NCI-H82 (cell line): ENCODE measurements at places on chromosomes 2 and 18.
A peak's percentile ranks its signal among the peaks of the same experiment; 100 is the strongest.

- DNase-seq = no peak
Measured at GRCh38 chr2:8594731-8595427, 87.0 kb upstream of the ID2 start.

DNA sequence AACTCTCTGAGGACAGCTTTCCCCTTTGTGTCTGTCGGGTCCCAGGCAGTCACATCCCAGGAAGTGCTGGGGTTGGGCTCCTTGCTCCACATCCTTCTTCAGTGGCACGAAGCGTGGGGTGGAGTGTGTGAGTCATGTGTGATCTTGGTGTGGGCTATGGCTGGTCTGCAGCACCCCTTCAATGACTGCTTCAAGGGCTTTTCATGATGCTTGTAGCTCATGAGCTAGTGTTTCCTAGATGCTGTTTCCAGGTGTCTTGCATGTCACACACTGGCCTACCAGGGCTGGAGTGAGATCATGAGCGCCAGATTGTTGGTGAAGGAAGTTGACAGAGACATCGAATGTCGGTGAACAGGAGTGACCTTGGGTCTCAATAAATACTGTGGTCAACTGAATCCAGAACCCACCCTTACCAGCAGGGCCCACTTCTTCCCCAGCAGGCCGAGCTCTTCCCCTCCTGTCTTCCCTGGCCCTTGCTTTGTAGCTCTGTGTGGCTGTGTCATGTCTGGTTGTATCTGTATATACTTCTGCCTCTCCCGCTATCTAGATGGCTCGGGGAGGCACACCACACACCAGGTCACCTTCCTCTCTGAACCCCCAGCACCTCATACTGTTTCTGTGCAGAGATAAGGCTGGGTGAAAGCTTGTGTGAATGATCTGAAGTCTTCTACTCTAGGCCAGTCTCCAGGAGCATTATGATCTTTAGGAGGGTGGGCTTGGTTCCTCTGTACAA, 3.8 kb downstream of the C2orf92 start:
- no peak for DNase-seq

DNA sequence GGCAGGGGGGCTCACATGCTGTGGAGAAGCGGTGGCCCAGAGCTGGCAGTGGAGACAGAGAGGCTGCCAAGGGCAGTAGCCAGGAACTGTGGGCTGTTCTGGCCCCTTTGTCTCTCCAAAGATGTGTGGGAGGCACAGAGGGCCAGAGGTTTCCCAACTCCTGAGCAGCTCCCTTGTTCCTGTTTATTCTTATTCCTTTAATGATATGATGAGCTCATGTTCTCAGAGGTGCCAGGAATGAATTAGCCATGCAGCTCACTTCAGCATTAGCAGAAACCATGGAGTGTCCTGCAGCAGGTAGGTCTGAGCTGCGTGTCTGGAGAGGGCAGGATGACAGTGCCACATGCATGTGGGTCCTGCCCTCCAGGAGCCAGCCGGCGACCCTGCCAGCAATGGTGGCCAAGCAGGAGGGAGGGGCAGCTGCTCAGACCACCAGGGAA, 77.9 kb upstream of the FZD7 start:
- DNase-seq = no peak

GRCh38 chr18:50201476-50202018, 6.6 kb upstream of the MYO5B start:
- no peak for DNase-seq

GRCh38 chr2:138280999-138281695, 220.4 kb upstream of the SPOPL start:
- no peak for DNase-seq

DNA sequence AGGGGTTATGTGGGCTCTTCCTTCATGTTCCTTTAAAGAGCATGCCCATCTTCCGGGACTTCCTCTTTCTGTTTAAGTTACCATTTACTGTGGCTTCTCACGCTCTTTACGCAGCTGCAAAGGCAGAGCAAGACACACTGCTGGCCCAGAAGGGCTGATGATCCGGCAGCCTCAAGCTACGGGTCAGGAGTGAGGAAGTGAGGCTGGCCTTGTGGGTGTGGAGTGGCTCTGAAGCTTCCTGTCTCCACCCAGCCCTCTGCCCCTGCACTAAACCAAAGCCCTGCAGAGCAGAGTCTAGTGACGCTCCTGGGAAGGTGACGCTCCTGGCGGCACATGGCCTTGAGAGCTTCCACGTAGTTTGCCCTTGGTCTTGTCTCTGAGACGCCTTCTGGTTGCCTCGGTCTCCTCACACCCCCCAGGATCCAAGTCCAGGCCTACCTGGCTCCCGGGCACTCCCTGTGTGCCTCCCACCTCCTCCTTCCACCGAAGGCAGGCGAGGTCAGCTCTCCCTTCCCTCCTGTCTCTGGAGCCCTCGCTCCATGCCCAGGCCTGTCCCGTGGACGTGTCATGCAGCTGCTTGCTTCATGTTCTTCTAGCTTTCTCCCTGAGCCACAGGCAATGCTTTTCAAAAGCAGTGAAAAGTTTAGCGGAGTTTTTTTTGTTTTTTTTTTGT, 50.3 kb downstream of the ARL4C start:
- DNase-seq = no peak

- no peak for DNase-seq
Measured at GRCh38 chr2:75088791-75089190, 110.5 kb downstream of the TACR1 start.

- peak; percentile 42 for DNase-seq
Measured at GRCh38 chr2:54773838-54774237, 50.4 kb downstream of the EML6 start.

DNA sequence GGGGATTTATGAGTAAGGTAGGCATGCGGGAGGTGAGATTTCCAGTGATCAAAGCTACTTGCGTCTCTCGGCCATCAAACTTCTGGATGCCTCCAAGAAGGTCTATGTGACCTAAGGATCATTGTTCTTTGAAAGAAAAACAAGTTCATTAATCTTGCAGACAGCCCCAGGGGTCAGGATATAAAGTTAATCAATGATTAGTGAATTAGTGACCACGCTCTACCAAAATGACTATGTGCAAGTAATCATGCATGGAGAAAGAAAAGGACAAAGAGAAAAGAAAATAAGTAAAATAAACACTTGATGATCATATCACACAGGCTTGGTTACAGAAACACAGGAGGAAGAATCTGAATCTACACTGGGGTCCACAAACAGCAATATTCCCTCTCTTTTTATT, 42.5 kb upstream of the BCL11A start:
- DNase-seq = no peak

DNA sequence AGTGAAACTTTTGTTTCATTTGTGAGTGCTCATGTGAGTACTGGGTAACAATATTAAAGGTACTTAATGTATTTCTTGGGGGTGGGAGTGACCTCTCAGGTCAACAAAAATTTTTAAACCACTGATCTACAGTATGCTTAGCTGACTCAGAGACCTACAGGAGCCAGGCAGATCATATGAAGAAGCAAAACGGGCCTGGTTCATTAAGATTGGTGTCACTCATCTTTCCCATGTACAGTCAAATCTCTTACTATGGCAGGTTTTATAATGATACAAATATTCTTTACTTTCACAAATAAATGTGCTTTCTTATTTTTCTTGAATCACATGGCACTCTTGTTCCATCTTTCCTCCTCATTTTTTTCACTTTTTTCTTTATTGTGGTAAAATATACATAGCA, 7.7 kb upstream of the TMSB10 start:
- no peak for DNase-seq

DNA sequence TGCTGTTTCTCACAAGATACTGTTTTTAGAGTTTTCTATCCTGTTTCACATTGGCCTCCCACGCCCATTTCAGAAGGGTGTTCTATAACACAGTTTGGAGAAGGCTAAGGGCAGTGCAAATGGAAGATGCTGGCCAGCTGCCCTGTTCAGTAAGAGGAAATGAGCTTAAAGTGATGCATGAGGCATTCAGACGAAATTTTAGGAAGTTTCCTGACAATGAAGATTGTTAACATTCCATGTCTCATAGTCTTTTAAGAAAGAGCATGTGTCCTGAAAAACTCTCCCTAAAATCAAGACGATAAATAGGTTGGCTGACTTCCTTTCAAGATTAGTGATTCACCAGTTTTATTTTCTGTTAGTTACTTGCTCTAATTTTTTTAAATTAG, 484.2 kb upstream of the NRP2 start:
- DNase-seq = no peak

DNA sequence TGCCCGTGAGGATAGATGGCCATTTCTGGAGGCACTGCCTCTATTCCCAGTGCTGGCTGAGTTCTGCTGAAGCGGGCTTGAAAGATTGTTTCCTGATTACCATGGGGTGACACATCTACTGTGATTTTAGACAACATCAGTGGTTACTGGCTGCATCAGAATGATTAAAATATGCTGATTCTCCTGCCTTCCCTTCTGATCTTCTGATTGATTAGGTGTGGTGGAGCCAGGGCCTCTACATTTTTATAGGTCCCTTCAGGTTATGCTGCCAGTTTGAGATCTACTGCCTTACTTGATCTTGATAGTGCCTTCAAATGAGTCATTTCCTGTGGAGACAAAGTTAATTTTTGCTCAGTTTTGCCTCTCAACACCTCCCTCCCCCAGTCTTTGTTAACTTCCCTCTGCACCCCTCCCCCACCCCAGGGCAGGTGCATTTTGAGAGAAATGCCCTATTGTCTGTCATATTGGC, 31.6 kb upstream of the SNORC start:
- DNase-seq = no peak

DNA sequence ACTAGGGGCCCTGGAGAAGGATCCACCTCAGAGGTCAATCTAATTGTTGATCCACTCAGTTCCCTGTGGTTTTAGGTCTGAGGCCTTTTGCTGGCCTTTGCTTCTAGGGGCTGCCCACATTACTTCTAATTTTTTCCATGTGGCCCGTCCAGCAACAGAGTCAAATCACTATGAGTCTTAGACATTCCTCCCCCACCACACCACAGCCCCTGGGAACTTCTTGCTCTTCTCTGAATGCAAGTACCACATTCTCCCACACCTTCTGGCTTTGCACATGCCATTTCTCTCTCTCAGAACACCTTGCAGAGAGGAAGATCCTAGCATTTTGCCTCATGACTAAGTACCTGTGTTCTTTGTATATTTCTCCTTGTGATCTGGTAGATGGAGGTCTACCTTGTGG, 286.9 kb downstream of the SETBP1 start:
- DNase-seq = no peak

- DNase-seq = no peak
Measured at GRCh38 chr2:235211056-235211455, 259.2 kb downstream of the SH3BP4 start.

DNA sequence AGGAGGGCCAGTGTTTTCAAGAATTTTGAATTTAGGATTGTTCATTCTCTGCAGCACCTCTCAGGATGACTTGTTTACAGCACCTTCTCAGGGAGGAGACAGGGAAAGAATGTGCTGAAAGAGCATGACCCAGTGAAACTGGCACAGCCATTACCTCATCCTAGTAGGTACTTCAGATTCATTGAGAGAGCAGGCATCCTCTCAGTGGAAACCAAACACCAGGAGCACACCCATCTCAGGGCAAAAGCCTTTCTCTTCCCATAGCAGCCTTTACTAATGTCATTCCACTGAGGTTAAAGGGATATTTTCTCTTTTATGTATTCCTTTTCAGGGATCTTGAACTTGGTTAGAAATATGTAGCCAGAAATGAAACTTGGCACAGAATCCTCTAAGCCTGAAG, 2.6 kb downstream of the MAP2 start:
- no peak for DNase-seq

DNA sequence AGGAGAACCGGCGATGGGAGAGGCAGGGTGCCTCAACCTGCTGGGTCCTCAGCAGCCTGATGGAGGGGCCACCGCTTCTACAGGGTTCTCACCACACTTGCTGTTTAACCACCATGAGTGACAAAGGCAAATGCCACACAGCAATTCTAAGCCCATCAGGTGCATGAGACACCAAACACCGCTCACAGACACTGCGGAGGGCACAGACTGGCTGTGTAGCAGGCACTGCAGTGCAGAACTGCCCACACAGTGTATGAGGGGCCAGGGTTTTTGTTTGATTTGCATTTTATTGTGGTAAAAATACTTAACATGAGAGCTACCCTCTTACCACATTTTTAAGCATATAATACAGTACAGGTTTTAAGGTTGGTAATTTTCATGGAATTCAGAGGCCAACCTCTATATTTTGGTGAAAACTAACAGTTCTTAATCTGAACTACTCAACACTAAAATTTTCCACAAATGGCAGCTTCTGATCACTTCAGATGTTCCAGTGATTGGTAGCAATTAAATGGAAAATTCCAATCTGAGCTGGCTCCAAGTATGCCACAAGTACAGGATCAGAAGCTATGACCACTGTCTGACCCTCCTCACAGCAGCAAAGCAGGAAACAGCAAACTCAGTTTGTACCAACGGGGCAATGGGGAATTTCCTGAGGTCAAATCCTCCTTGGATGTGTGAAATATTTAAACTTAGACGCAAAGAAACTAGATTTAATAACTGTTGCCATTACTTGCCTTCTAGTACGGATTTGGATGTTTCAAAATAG, 67.7 kb downstream of the FAM210A start:
- DNase-seq = no peak

- DNase-seq = no peak
Measured at GRCh38 chr2:151189125-151189524, 72.5 kb downstream of the RBM43 start.

DNA sequence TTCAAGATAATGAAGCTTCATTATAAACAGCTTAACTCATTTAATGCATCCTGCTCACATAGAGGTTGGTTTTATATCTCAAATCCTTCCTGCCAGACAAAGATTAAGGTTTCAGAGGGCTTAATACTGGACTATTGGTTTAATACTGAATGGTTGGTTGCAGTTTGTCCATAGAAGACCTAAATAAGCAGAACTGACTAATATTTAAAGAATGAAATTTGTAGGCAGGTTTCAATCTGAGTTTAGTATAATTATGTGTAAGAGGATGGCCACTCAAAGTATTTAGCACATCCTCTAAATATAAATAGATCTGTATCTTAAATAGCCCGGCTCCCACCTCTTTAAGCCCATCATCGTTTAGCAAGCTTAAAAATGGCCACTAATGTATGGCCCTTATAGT, 92.5 kb downstream of the EPB41L5 start:
- peak; percentile 57 for DNase-seq

GRCh38 chr2:172949522-172949921, 126.1 kb upstream of the MAP3K20 start:
- no peak for DNase-seq

GRCh38 chr2:57850415-57851130, 196.0 kb upstream of the VRK2 start:
- DNase-seq = no peak

- peak; percentile 49 for DNase-seq
Measured at GRCh38 chr2:182241936-182242335, 184.9 kb downstream of the PDE1A start.

- no peak for DNase-seq
Measured at GRCh38 chr2:178292586-178292985, 98.3 kb downstream of the OSBPL6 start.
